ENCODE measurements at places on chromosomes 2 and 18.
A peak's percentile ranks its signal among the peaks of the same experiment; 100 is the strongest.

DNA sequence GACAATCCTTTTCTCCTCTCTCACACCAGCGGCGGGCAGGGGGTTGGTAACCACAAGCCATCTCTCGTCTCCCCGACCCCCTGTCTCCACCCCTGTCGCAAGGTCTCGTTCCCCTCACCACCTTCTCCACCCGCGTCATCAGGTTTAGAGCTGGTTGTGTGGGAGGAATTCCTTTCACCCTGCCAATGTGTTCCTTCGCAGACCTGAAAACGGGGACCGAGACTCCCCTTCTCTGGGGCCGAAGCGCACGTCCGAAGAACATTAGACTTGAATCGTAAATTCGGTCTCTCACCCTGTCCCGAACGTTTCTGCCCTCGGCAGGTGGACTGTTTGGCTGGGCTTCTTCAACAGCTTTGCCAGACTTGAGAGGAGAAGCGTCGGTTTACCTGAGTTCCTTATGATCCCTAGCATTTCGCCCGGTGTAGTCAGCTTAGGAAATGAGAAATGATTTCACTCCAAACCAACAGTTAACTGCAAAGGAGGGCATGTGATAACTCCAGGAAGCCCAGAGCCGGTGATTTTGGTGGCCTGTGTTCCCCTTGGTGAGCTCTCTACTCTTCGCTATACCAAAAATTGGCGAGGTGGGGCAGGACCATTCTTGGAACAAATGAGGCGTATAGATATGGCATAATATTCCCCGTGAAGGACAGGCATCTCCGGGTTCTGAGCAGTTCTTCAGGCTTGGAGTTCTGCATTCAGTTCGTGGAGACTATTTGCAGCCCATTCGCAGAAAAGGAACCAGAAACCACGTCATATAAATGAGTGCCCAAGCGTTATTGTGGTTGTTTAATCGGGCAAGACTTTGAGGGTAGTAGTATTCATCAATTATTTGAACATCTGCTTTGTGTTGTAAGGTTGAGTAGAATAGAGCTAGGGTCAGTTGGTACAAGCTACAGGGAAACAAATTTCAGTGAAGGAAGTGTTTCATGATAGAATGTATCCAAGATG is 694 bp downstream of the CFAP36 start:
- DNase-seq, result peak; percentile 33

GRCh38 chr18:31044926-31045325 is 2.4 kb upstream of the DSC3 start:
- DNase-seq, result no peak

- DNase-seq, result no peak
These were observed 391.6 kb upstream of the LRATD1 start for GRCh38 chr2:14240868-14241267.

DNA sequence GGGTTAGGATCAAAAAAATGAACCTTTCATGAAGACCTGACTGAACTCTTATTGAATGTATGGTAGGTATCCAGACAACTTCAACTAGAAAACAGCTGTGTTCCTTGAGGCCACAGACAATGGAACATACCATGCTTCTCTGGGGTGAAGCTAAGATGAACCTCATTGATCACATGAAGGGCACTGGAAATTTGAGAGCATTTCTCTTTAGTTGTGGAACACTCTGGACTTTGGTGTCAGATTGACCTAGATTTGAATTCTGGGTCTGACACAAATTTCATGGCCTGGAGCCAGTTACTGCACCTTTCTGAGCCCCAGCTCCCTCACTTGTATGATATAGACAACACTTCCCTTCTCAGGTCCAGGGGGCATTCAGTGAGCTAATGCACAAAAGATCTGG is 411.2 kb upstream of the ID2 start:
- no peak for DNase-seq

GRCh38 chr2:78992807-78993517 is 32.5 kb upstream of the REG3G start:
- DNase-seq, result no peak

DNA sequence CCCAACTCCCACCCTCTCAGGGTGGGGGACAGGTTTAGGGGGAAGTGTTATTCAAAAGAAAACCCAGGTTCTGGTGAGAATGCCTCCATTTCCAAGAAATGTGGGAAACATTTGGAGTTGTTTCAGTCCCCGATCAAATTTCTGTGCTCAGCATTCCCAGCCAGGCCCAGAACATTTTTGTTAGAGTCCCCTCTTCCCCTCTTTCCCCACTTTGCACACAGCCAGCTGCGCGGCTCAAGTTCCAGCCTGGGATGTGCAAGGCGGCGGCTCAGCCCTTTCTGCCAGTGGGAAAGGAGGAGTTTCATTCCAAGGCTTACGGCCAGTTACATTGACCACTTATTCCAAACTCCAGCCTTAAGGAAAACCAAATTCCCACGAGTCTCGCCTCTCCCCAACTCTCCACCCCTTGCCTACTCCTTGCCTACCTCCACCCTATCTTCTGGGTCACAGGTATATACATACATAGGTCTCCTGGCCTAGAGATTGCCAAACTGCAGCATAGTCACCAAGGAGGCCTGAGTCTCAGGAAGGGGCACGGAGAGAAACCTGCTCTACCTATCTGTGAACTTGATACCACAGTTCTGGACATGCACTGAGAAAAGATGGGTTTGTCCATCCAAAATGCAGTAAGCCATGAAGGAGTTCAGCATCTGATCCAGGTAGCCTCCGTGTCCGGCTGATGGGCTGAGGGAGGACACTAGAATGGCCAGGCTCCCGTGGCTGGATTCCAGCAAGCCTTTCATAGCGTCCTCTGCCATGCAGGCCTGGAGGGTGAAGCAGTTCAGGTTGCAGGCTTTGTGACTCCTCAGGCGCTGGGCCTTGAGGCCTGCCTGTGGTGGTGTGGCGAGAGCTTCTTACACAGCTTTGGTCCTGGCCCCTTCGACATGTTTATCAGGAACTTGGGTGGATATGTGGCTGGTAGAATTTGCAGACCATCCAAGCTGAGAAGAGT is 154.5 kb downstream of the ZFP36L2 start:
- no peak for DNase-seq

- no peak for DNase-seq
These were observed 81.5 kb upstream of the LYPD6B start for GRCh38 chr2:148957023-148957422.

DNA sequence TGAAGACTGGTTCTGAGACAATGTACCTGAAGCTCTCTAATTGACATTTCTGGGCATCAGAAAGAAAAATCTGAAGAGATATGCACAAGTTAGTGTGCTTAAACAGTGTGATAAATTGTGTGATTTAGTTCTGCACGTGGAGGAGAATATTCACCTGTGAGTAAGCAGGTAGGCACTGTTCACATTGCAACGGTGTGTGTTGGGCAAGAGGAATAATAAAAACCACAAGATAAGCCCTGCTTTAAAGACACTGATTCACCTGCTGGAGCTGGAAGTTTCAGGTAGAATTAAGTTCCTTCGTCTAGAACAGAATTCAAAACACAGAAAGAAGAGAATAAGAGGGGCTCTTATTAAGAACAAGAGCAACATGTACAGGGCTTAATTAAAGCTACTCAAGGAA is 864.3 kb upstream of the SOX11 start:
- no peak for DNase-seq

- no peak for DNase-seq
These were observed 29.1 kb upstream of the RAB11FIP5 start for GRCh38 chr2:73141896-73142295.

GRCh38 chr2:190354003-190354690 is 10.8 kb downstream of the INPP1 start:
- DNase-seq, result no peak

GRCh38 chr2:71898375-71898774 is 249.3 kb downstream of the CYP26B1 start:
- DNase-seq, result no peak

DNA sequence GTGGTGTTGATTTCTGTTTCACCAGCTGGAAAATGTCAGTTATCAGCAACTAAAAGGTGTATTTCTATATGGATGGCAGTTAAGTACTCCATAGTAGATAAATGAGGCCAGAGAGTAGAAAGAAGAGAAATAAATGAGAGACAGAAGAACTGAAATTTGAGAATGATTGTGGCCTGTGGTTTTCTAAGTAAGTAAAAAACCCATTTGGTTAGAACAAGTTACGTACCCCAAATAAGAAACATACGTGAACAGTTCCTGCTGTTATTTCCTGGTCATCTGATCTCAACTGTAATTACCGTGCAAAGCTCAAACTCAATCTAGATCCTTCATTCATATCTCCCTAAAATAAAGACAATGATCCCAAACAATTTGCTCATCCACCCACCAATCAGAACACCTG is 181.3 kb downstream of the PID1 start:
- no peak for DNase-seq

DNA sequence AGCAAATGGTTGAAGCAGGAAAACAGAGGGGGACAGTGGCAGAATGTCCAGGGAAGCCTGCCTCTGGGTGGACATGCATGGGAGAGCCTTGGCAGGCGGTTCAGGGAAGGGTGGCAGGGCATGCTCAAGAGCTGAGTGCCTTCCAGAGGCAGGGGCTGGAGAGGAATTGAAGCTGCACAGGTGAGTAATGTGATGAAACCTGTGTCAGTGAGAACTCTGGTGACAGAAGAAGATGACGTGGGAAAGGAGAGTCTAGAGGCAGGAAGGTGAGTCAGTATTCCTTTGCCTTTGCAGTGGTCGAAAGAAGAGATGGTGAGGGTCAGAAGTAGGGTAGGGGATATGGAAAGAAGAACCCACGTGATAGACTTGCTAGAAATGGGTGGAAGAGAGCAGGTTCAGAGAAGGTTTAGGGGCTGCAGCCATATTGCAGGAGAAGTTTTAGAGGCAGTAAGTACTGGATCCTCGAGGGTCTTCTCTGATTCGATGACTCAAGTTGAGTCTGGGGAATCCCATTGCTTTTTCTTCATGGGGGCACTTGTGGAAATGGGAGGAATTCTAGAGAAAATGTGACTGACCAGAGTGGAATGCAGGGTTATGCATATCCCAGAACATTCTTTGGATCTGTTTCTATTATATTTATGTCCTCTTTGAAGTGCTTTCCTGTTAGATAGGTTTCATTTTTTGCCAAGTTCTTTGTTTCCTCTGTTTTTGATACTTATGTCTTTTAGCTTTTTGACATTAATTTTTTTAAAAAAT is 37.4 kb downstream of the TMEM87B start:
- peak; percentile 21 for DNase-seq
